ENCODE measurements at places on chromosomes 16 and 17.
A peak's percentile ranks its signal among the peaks of the same experiment; 100 is the strongest.

DNA sequence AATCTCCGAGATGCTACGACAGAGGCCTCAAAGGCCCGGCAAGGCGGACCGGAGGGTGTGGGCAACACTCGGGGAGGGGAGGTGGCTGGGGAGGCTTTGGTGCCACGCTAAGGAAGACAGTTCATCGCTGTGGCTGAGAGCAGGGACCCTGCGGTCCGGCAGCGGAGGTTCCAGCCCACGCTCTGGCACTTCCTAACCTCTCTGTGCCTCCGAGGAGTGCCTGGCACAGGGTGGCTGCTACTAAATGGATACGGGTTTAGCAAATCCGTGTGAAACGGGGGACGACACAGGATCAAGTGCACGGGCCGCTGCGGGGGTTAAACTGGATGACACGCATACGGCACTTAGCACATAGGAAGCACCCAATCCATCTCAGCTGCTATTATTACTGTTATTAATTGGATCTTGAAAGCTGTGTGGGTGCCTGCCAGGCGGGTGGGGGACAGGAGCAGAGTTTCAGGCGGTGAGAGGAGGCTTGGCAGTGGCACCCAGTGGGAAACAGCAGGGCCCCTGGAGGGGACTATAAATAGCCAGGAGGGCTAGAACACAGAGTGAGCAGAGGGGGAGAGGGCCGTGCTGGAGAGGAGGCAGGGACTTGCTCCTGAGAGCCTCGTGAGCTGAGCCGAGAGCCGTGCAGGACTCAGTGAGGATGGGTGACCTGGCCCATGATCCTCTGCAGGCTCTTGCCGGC, 45.0 kb downstream of the ABR start:
- no peak for DNase-seq

GRCh38 chr17:57295526-57296023, 39.3 kb downstream of the MSI2 start:
- no peak for DNase-seq

GRCh38 chr17:64781810-64782555, 119.9 kb upstream of the SMURF2 start:
- DNase-seq, result no peak

GRCh38 chr17:27327397-27327796, 33.5 kb downstream of the WSB1 start:
- no peak for DNase-seq

DNA sequence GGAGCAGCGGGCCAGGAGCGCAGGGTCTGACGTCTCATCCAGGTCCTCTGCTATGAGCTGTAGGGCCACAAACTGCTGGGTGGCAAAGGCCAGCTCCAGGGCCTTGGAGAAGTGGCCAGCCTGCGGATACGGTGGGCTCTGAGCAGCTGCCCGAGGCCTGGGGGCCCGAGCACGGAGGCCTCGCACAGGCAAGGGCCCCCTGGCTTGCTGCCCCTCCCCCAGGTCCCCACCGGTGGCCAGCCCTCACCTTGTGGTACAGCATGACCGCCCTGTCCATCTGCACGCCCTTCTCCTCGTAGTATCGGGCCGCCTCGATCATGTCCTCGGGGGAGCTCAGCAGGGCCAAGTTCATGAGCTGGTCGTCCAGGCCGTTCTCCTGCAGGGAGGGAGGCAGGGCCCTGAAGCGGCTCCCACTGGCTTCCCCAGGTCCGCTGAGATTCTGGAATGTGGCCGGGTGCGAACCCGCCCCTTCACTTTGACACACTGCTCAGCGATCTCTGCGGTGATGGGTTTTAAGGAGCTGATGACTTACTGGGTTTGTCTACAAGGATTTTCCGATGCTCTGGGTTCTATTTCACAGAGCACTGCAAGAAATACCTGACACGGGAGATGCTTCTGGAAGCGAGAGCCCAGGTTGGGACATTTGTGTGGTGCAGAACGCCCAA, 9.8 kb upstream of the TMEM204 start:
- DNase-seq, result no peak

DNA sequence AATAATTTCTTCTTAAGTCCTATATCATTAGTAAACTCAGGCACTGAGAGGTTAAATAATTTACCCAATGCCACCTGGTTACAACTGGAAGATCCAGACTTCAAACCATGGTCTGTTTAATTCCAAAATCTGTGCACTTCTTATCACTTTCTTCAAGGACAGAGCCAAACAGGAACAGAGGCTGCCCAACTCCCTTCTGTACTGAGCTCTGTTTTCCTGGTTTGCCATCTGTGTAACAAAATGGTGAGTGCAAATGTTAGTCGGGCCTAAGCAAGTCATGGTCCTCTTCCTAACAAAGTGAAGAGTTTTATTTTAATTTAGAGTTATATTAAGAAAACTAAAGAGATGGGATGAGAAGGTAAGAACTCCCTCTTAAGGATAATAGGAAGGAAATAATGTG, 80.6 kb upstream of the CCL2 start:
- no peak for DNase-seq

DNA sequence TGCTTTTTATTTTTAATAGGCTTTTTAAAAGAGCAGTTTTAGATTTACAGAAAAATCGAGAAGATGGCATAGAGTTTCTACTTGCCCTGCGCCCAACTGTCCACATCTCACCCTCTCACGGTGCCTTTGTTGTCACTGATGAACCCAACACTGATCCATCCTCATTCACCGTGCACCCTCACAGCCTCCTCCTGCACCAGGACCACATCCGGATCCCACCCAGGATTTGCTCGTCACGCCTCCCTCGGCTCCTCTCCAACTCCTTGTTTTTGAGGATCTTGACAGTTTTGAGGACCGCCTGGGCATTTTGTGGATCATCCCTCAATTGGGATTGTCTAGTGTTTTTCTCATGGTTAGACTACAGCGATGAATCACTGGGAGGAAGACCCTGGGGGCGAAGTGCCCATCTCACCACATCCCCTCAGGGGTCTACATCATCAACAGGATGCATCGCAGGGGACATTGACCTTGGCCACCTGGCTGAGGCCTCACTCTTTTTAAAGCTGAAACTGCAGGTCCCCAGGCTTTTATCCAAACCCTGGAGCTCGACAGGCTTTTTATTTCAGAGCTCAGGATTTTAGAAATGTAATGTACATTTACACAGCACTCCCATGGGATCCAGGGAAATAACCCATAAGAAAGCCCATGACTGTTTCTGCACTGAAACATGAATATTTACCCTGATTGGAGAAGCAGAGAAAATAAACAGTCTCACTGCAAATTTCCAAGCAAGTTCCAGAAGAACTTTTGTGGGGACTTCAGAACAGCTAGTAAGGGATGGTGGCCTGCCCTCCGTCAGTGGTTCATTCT, 71.8 kb upstream of the ZNF469 start:
- no peak for DNase-seq

- no peak for DNase-seq
Measured at GRCh38 chr17:81928544-81929252, 1.2 kb upstream of the MAFG start.

GRCh38 chr17:14202388-14203166, 34.1 kb downstream of the CDRT15 start:
- DNase-seq, result no peak

GRCh38 chr16:69381231-69381630, 4.6 kb downstream of the TERF2 start:
- no peak for DNase-seq

- DNase-seq, result no peak
Measured at GRCh38 chr16:69241926-69242325, 55.0 kb downstream of the SNTB2 start.

DNA sequence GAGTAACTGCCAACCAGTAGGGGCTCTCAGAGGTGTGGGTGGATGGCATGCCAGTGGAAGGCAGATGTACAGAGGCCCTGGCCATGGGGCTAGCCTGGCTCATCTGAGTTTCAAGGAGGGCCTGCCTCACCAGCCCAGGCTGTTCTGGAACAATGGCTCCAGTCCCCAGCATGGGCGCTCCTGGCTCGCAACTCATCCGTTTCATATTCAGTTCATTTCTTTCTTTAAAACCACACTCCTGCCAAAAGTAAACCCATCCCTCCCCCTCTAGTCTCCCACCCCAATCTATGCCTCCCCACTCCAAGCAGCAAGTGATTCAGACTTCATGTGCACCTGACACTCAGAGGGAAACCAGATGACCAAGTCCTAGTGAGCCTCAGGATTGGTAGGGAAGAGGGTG, 2.4 kb downstream of the CCL13 start:
- DNase-seq, result no peak

GRCh38 chr16:56866955-56867830, 2.2 kb downstream of the SLC12A3 start:
- DNase-seq, result peak; percentile 37

- DNase-seq, result no peak
Measured at GRCh38 chr16:12120217-12120981, 143.9 kb downstream of the SNX29 start.

DNA sequence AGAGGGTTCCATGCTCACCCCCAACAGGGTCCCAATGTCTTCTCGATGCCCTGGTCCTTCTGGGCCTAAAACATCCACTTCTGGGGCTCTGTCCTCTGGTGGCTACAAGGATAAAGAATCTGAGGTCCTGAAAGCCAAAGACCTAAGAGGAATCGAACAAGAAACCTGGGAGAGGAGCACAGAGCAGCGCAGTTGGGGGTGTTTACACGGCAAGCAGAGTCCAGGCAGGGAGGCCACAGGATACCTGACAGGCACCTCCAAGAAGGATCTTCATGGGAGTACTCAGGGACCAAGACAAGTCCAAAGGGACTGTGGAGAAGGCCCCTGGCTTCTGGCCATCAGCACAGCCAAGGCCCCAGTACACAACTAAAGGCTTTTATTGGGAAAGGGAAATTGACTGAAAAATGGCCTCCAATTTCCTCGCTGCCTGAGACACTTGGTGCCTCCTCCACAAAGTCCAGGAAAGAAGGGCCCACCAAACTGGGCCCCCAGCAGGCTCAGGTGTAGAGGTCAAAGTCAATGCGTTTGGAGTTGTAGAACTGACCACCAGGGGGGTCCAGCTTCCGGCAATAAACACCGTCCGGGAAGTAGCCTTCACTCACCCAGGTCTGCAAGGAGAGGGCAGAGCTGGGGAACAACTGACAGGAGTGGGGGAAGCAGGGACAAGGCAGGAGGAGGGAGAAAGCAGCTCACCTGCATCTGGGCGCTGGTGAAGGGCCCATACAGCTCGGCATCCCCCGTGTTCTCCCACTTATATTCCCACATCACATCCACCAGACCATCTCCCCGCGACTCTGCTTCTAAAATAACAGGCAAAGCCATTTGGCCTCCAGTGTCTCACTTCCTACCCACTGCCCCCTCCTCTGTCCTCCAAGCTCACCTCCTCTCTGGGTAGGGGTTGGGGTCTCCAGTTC, 2.4 kb downstream of the CD2BP2 start:
- no peak for DNase-seq

GRCh38 chr16:84471966-84472365, 32.5 kb downstream of the MEAK7 start:
- no peak for DNase-seq

- no peak for DNase-seq
Measured at GRCh38 chr16:30357715-30358576, 2.8 kb upstream of the CD2BP2 start.

DNA sequence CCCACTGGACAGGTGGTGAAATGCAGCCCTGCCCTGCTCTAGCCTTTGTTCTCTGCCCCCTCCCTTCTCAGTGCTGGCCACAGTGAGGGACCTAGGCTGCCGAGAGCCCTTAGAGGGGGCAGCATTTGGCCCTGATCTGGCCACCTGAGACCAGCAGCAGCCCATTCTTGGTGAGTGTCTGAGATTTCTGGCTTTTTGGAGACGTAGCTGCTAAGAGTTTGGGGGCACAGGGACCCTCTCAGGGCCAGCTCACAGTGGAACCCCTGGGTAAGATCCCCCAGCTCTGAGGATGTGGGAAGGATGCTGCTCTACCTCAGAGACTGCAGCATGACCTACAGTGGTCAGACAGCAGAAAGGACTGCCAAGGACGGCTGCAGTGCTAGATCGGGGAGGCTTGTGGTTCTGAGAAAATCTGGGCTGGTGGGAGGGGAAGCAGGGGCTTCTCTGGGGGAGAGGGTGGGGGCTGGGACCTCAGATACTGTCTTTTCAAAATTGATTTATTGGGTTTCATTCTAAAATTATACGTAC, 13.3 kb downstream of the GRB7 start:
- DNase-seq, result no peak

DNA sequence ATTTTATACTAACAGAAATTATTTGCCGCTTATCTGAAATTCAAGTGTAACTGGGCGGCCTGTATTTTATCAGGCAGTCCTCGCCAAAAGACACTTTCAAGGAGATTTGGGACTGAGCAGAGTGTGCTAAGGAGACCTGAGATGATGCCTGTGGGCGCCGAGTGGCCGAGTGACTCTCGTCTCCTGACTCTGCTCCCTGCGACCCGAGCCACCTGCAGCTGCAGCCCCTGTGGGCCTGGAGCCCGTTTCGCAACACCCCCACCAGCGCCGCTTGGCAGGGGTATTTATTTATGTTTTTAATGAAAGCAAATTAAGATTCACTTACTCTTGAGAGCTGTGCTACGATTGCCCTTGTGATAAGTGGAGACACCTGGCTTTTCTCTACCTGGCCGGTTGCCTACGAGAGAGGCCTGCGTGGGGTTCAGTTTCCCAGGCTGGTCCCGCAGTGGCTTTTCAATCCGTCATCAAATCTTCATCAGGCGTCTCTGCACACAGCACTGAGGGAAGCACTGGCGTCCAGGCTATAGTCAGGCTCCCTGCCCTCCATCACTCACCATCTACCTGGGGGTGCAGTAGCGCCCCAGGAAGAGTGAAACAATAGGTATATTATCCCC, 124.0 kb downstream of the SEC14L1 start:
- no peak for DNase-seq

DNA sequence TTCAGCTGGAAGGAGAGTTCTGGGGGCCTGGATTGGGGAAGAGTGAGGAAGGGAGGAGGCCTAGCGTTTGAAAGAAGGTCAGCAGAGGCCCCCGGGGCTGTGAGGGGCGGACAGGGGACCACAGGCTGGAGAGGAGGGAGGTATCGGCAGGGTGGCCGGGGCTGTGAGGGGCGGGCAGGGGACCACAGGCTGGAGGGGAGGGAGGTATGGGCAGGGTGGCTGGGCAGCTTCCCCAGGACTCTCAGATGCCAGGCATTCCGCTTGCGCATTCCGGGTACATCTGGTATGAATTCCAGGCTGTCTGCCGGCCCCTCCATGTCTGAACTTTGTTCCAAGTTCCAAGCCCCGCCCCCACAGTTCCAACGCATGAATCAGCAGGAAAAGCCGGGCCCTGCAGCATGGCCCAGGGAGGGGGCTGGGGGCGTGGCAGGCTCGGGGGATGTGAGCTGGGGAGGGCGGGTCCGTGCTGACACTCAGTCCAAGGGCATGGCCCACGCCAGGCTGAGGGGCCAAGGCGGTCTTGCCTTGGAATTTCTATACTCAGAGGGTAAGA, 4.3 kb upstream of the TLCD2 start:
- DNase-seq, result peak; percentile 86

DNA sequence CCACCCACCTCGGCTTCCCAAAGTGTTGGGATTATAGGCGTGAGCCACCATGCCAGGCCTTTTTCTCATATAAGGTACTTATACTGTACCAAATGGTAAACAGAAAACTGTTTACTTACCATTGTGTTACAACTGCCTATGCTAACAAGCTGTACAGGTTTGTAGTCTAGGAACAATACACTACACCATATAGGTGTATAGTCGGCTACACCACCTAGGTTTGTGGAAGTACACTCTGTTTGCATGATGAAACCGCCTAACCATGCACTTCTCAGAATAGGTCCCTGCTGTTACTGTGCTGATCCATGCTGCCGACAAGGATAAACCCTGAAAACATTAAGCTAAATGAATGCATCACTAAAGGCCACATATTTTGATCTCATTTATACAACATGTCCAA, 18.9 kb downstream of the DNAJA2 start:
- no peak for DNase-seq

GRCh38 chr17:80998118-80998747, 6.6 kb downstream of the CHMP6 start:
- DNase-seq, result no peak

Measured in progenitor cell of endocrine pancreas (in vitro differentiated cells).